Daoy (cell line): ENCODE measurements at places on chromosomes 3 and 15. TPM values are rescaled to one million over a fixed set of nuclear protein-coding genes. Genes with fewer than 3 reads are reported as not detected.

GRCh38 chr15:91338766-91339165, 238.7 kb downstream of the SV2B start:
- DNase-seq: peak; percentile 23

GRCh38 chr3:40044487-40044886, 235.1 kb downstream of the MYRIP start:
- no peak for DNase-seq

The SLC22A14 gene
- total RNA-seq: 0.39 TPM in 1 of 2 replicates, not detected in the other

DNA sequence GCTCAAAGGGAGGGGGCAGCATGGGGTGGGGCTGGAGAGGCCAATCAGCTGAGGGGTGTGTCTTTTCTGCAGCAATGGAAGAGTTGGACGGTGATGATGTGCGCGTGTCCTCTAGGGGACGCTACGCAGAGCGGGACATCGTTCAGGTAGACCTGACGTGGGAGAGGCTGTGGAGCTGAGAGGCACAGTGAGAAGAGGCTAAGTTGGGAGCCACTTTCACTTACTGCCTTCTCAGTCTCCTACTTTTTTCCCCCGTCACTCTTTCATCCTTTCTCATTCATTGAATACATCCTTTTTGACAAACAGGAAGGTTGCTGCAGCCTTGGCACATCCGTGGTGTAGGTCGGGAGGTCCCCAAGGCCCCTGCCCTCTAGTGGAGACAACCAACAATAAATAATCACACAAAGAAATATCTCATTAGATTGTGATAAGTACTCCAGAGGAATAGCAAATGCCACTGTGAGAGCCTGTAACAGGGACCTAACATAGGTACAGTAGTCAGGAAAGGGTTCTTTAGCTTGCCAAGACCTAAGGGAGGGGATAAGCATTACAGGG, 4.4 kb upstream of the BRPF1 start:
- peak; percentile 25 for DNase-seq

The SLC28A1 gene
- not detected in 2 replicates for total RNA-seq

DNA sequence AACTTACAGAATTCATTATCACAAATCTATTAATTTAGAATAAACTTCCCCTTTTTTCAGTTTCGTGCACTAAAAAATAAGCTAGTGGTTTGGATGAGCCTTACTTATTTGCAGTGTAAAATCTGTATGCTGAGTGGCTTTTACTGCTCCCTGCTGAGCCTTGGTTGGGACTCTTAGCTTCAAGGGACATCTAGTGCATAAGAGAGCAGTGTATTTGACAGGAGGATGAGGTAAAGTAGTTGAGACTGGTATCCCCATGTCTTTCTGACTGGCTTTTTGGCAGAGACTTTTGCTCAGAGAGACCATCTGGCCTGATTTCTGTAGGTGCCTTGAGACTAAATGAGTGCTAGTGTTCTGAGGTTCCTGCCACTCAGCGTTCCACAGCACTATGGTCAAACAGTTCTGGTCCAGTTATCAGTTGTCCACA, 11.8 kb downstream of the CAPN7 start:
- no peak for DNase-seq

DNA sequence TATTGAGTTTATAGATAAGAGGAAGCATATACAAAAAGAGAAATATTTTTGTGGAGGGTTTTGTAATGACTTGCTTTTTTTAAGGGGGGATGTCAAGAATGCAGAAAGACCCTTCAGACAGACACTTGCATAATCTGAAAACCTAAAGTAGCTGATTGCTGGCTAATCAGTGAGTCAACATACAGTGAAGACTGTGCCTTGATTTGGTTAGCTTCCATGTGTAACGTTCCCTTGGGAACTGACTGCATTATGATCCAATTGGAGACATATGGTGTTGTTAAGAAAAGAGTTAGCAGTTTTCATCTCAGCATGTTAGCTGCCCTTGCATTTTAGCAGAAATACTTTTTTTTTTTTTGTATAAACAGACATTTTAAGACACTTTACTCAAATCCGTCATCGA, 483.2 kb downstream of the RBMS3 start:
- peak; percentile 41 for DNase-seq

GRCh38 chr15:75007216-75007615, 11.9 kb downstream of the SCAMP5 start:
- DNase-seq: no peak

GRCh38 chr15:36608180-36608579, 28.8 kb downstream of the CDIN1 start:
- no peak for DNase-seq
